ENCODE measurements at places on chromosomes 5 and 9.

DNA sequence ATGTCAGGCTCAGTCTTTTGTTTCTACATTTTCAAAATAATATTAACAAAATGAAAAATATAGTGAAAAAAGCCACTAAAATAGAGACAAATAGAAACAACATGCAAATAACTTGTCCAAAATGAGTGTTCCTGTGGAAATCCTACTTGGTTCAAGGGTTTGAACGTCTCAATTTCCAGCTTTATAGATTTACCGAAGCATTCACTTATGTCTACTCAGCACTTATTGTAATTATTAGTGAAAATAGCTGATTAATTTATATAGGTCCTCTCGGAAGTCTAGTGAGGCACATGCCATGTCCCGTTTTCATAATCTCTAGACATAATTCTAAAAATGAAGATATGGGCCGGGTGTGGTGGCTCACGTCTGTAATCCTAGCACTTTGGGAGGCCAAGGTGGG lies 99.9 kb upstream of the NFIB start:
- no peak for DNase-seq

GRCh38 chr5:68315679-68316271 lies 100.2 kb downstream of the PIK3R1 start:
- no peak for DNase-seq

DNA sequence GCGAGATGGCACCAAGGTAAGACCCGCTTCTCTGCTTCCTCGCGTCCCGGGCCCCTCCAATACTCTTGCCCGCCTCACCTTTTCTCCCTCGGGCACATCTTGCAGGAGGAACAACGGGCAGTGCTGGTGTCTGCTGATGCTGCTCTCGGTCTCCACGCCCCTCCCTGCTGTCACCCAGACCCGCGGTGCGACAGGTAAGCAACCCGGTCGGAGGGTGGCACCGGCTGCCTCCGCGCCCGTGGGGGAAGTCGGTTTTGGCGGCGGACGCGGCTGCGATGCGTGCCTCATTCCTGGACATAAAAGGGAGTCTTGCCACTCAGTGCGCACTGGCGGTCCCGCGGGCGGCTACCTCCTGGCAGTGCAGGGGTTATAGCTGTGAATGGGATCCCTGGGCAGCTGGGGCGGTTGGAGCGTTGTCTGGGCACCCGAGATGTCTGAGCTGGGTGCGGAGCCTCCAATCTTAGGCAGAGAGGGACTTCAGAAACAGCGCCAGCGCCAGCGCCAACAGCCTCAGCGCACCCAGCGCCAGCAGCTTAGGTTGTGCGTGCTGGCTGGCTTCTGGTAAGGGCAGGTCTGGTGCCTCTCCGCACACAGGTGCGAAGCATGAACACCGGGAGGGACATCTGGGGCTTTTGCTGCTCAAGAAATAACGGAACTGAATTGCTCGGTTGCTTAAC lies 488 bp downstream of the COL15A1 start:
- no peak for DNase-seq

GRCh38 chr5:79800979-79801827 lies 111.6 kb downstream of the CMYA5 start:
- DNase-seq, result no peak

DNA sequence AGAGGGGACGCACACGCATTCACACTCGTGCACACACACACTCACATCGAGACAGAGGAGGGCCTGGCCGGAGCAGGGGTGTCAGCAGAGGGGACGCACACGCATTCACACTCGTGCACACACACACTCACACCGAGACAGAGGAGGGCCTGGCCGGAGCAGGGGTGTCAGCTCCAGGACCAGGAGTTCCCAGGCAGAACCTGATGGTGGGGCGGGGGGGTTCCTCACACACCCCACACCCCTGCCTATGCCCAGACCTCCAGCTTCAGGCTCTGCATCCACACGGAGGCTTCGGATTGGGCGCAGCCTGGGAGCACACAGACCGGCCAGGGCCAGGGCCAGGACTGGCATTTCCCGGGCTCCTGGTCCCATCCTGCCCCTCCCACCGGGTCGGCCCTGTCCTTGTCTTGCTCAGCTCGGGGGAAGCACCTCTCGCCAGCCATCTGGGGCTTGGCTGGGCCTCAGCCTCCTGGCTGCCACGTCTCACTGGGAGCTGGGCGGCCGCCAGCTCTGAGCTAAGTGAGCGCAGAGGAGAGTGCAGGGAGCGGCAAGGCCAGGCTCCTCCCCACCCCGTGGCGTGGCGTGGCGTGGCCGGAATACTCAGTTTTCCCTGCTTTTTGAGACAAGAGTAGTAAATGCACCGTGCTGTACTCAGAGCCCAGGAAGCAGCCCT lies 31.3 kb downstream of the ADAMTS2 start:
- DNase-seq, result no peak

GRCh38 chr5:150621301-150621700 lies 19.2 kb upstream of the SYNPO start:
- no peak for DNase-seq

DNA sequence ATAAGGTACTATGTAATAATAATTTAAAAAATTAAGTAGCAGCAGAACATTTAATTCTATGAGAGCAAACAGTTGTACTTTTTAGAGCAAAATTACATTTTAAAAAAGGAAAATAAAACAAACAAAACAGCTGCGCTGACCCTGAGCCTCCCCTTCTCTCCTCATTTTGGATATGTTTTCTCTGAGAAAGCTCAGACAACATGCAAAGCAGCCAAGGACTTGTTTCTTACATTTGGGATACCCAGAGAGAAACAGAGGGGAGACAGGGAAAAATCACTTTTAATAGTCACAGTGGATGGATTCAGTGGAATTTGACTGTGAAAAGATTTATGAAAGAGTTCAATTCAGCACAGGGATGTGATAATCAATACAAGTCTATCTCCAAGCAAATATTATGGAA lies 299.2 kb downstream of the EBF1 start:
- no peak for DNase-seq

DNA sequence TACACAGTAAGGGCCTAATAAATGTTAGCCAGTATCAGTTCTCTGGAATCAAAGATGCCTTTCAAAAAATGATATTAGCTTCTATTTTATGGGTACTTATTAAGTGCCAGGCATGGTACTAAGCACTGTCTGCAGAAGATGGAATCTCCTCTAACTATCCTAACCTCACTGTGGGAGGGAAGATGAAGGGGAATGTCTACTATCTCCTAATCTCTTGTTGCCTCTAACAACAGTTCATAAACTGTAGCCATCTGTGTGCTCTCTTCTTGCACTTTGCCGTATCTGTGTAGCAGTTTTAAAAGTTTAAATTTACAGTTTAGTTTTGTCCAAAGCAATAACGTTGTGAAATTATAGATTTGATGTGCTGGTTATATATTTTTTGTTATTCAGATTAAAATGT lies 99.6 kb upstream of the CCDC112 start:
- no peak for DNase-seq

DNA sequence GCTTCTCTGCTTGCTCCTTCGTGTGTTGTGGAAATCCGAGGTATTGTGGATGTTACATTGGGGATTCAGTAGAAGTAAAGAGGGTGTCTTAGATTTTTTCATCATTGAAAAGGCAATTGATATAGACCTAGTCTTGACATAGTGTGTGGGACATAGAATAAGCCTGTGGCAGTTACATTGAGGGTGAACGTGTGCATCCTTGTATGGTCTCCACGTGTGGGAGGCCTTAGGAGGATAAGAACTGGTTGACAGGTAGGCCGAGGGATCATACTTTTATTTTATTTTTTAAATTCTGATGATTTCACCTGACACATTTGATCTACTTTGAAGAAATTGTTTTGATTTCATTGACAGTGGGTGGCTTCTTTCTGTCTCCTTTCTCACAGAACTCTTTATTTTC lies 17.0 kb upstream of the FAM120AOS start:
- no peak for DNase-seq

DNA sequence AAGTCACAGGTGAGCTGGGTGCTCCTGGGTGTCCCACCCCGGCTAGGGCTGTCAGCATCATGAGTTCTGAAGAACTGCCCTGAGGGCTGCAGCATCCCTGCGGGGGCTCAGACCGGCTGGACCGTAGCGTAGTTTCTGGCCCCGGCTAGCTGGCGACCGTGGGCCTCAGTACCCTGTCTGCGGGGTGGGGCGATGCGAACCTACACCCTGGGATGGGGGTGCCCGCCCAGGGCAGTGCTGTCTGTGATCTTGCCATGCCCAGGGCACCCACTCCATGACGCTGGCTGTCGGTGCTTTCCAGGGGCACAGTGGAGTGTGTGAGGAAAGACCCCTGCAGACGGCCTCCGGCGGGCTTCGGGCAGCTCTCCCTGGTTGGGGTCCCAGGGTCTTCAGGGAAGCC lies 66.5 kb upstream of the IRX4 start:
- DNase-seq, result no peak

Data from NCI-H774 (cell line).